CD4-positive, alpha-beta T cell treated with Interleukin-2 at 100 ng/mL for 4 hours (primary cell): ENCODE measurements at places on chromosomes 16 and 17.

DNA sequence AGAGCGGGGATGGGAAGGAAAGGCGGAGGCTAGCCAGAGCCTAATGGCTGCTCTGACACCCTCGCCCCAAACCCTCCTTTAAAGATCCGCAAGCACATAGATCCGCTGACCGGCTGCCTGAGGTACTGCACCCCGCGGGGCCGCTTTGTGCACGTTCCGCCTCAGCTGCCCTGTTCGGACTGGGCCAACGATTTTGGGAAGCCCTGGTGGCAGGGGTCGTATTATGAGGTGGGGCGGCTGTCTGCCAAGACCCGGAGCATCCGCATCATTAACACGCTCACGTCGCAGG, 663 bp downstream of the CYB5D1 start:
- DNase-seq: peak; percentile 33

DNA sequence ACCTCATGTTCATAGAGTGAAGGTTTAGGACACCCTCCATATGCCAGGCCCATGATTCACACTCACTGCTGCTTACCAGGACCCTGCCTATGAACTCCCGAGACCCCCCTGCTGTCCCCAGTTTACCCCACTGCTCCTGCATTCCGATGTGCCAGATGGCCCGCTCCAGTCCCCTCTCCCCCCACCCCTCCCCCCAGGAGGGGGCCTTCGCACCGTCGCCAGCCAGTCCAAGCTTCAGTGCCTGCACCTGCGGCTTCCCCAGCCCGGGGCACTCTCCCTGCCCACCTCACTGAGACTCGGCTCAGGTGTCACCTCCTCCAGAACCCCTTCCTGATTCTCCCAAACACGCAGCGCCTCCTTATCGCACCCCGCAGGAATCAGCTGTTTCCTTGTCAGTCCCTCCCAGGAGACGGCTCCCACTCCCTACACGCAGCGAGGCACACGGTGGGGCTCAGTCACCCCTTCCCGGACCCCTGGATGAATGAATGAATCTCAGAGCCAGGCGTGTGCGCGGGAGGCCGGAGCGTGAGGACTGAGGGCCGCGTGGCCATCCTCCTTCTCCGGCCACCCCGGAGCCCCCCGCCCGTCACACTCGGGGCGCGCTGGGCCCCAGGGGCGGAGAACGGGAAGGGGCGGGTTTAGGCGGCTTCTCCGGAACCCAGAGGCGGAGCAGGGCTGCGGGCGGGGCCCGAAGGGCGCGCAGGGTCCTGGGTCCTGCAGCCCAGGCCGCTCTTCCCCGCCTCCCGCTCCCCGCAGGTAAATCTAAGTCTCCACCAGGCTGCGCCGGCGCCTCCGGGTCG, 1.6 kb downstream of the MYO1C start:
- DNase-seq: peak; percentile 62

DNA sequence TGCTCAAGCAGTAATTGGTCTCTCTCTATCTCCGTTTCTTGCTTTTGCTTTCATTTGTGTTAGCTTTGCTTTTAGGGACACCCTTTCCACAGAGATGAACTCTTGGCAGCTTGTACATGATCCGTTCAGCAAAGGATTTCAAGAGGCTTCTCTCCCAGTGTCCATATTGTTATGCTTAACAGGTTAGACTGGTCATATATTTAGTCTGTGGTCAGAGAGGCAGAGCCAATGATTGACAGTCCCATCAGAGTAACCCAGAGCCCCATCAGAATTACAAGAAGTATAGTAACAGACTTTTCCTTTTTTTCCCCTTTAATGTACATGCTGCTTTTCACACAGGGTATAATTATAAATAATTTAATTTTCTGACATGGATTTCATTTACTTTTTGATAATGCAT, 34.4 kb downstream of the GDPD1 start:
- no peak for DNase-seq

GRCh38 chr16:66844342-66845079, at the start of gene CA7:
CA7 (plus strand) TSS chr16:66844414; CDS start chr16:66844488, 74 bp downstream.
- DNase-seq: no peak

DNA sequence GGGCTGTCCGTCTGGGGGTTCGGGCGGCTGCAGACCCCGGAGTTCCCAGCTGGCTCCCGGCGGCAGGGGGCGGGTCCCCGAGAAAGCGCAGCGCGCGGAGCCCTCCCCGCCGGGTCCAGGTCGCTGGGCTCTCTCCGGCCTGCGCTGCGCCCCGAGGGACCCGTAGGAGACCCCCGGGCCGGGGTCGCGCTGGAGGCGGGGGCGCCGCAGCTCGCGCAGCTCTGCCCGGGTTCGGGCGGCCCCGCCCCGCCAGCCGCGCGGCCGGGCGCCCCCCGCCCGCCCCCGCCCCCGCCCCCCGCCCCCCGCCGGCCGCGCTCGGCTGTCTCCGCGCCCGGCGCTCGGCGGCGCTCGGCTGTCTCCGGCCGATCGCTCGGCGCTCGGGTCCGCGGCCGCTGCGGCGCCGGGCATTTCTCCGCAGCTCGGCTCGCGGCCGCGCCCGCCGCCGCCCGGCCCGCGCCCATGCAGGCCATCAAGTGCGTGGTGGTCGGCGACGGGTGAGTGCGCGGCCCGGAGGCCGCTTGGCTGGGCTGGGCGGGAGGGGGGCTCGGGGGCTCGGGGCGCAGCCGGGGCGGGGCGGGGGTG, at the start of gene RAC3:
TSS of gene RAC3 (plus strand) at position 376 of the 582 bp plus-strand sequence. CDS start at position 460, 84 bp downstream.
- DNase-seq: no peak

DNA sequence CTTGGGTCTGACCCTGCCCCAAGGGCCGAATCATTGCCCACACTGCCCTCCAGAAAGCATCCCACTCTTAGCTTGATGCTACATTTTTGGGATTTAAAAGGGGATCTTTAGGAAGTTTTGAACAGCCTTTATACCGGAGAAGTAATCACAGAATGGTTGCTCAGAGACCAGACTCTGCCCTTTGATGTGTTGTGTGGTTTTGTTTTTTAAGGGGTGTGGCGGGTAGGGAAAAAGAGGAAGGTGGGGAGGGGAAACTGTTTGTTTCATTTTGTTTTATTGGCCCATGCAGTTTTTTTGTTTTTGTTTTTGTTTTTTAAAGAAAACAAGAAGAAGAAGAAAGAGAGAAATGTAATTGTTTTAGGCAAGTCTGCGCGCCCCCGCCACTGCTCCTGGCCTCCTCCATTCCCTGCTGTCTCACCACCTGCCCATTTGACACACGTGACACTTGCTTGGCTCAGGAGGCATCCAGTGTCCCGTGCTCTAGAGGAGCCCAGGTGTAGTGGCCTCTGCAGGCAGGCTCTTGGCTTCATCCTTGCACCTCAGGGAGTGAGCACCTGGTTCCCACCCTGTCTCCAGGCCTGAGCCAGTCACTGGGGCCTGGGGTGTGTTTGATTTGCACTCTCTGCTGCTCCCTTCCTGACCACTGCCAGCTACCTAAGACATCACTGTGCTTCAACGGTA, 35.7 kb downstream of the GNAO1 start:
- DNase-seq: peak; percentile 39
